ENCODE measurements at places on chromosomes 2 and 18. TPM values are rescaled to one million over a fixed set of nuclear protein-coding genes. Genes with fewer than 3 reads are reported as not detected.

Gene LYG2
- not detected for total RNA-seq

Gene TMEM37
- 1.0 TPM for total RNA-seq

Gene CIAO1
- 106 TPM for total RNA-seq

GRCh38 chr18:66280470-66280869, 323.4 kb downstream of the CDH19 start:
- H3K27ac ChIP-seq: no peak overlapping the region
- no peaks in the 10 kb centered on the region for H3K27me3 ChIP-seq
- DNase-seq: no peak

DNA sequence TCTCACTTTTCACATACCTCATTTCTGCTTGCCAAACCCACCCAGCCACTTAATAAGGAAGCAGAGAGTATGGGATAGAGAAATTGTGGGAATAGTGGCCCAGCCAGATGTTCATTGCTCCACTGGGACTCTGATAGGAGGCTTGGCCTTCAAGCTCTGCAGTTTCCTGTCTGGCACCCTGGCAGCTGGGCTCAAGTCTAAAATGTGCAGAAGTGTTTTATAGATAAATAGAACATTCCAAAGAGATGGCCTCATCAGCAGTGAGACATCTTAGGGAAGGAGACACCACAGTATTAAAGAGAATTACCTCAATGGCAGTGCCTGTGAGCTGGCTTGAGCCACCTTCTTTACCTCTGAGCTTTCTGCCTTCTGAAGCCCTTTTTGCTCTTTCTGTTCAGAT, 24.7 kb downstream of the COPS7B start:
- no peak overlapping the region for H3K4me3 ChIP-seq

Data from neural progenitor cell (in vitro differentiated cells).